ENCODE measurements at places on chromosomes 12 and 14.

DNA sequence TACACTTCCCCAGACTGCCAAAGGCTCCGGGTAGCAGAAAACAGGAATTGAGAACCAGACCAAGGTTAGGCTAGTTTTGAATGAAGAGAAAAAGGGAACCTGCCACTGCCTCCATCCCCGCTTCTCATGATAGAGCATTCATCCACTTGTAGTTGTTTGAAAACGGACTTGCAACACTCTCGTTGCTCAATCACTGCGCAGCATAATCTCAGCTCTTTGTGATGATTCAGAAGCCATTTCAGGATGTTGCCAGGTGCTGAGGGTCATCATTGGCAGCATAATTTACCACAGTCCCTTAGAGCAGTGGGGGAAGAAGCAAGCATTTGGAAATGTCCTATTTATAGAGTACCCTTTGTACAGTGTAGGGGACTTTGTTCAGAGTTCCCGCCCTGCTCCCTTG, 25.6 kb downstream of the KCNK13 start:
- H3K4me3 ChIP-seq = no peak overlapping the region
- H3K36me3 ChIP-seq = no peaks in the 10 kb centered on the region
- H3K4me1 ChIP-seq = no peaks in the 10 kb centered on the region

DNA sequence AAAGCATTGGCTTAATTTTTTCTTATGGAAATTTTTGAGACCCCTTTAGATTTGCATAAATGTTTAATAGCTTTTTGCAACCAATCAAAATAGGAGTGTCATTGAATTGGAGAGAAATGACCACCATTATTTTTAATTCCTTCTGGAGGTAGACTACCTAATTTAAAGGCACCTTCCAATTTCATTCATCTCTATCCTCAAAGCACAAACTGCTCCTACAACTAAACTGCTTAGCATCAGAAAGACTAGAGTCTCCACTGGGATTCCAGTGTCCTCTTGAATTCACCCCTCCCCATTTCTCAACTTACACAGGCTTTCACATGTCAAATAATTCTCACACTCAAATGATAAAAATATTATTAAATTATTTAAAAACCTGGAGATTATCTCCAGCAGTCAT, 168.4 kb downstream of the RPS29 start:
- H3K4me3 ChIP-seq = no peak overlapping the region
- no peaks in the 10 kb centered on the region for H3K36me3 ChIP-seq
- H3K27ac ChIP-seq = no peak overlapping the region
- DNase-seq = no peak
- H3K4me1 ChIP-seq = peaks cover 4% of the 10 kb centered on the region

- no peak overlapping the region for H3K4me3 ChIP-seq
- DNase-seq = no peak
- no peaks in the 10 kb centered on the region for H3K27me3 ChIP-seq
- no peaks in the 10 kb centered on the region for H3K4me1 ChIP-seq
- H3K36me3 ChIP-seq = no peaks in the 10 kb centered on the region
These were observed 122.8 kb downstream of the NTF3 start for GRCh38 chr12:5554711-5555110.

DNA sequence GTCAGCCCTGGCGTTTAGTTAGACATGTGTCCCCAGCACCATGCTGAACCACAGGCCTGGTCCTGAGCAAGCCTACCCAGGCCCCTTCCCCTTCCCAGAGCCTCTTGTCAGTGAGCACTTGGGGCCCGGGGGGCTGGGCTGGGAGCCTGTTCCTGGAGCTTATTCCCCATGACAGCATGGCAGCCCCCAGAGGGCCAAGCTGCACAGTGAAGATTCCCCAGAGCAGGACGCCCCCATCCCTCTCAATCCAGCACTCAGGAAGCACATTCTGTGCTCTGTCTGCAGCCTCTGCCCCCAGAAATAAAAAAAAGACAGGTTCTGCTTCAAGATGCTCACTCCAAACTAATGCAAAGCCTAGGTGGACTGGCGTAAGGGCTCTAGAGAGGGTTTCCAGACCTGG, 117.3 kb downstream of the LGMN start:
- H3K36me3 ChIP-seq = peaks cover 14% of the 10 kb centered on the region
- peaks cover 10% of the 10 kb centered on the region for H3K27me3 ChIP-seq
- no peak overlapping the region for H3K4me3 ChIP-seq
- H3K4me1 ChIP-seq = peaks cover 4% of the 10 kb centered on the region

Measured in activated T-helper 2 cell treated with anti-CD3 and anti-CD28 coated beads, Interferon-gamma antibody, Interleukin-2, Interleukin-4, amounts not matched to agents 10 μg/mL and 5 μg/mL and 100 μg/mL, durations not matched to agents 14 hours and 24 hours and 36 hours (primary cell).